ENCODE measurements at places on chromosomes 2 and 18.

DNA sequence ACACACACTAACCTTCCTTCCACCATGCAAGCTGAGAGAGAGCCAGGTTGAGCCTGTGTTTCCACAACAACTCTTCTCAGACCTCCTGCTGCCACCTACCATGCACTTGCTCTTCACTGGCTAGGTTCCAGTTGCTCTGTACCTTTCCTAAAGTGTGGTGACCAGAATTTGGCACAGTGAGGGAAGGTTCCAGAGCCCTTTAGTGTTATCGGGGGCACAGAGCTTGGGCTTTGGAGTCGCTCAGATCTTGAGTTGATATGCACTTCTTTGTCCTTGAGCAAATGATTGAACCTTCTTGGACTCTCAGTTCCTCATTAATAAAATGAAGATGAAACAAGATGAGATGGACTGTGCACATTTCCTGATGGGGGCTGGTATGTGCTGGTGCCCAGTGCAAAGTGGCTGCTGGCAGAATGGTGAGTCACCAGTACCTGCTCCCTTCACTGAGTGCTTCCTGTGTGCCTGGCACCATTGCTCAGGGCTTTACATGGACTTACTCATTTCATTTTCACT lies 47.1 kb downstream of the NEDD4L start:
- DNase-seq = no peak

DNA sequence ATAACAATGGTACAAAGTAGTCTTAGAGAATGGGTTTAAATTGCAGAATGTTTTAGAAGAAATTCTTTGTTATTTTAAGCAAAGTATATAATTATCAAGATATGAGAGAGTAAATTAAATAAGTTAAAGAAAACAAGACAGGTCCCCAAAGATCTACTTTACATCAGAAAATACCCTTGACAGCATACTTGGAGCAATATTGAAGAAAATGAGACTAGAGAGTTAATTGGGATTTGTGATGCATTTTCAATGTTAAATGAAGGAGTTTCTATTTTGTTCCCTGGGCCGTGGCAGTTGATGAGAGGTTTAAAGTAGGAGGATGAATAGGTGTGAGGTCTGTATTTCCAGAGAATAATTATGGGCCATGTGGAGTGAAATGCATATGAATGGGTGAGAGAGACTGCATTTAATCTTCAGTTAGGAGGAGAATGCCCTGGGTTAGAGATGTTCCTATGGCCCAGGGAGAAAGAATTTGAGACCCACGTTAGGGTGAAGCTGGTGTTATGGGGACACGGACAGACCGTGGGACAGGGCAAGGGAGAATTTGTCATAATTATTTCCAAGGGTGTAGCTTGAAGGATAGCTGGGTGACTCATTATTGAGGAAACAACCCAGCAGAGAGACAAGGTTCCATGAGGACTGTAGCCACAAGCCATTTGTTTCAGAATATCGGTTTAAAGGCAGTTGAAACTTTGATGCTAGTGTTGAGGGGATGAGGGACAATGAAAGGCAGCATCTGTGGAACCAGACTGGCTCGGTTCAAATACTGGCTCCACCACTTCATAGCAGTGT lies 22.7 kb downstream of the MGAT5 start:
- DNase-seq = no peak

- DNase-seq = no peak
Measured at GRCh38 chr18:65409261-65409660, 341.6 kb upstream of the CDH7 start.

- no peak for DNase-seq
Measured at GRCh38 chr2:9573013-9573720, 17.5 kb upstream of the ADAM17 start.

DNA sequence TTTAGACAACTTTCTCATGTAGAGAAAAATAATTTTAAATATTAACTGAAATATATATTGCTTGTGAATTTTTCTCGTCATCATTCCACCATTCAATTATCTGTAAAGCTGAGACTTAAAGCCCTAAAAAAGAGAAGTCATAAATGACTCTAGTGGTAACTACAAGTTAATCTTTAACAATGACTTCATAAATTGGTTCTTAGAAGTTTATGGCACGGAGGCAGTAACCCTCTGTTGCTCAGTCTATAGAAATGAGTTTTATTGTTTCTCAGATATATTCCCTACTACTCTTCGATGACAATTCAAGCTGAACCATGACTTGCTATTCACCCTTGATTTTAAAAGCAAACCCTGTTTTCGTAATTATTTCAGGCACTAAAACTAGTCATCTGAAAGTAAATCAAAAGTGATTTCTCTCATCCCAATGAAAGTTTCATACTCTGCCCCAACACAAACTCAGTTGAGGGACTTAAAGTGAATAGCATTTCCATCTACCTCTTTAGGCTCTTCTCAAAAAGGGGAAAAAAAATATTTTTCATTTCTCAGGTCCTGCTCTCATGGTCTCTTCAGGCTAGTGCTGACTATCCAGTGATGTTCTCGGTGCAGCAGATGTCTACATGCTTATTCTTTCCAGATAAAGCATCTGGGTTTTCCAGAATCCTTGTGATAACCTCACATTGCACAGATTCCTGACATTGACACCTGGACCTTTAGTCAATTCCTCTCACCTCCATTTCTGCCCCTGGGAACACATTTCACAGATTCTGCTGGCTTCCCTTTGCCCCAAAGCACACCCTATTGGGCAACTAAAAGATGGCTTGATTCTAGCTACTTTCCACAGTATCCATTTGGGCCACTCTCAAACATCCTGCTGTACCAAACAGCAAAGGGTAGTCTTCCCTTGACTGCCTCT lies 207.8 kb upstream of the LRATD1 start:
- no peak for DNase-seq

GRCh38 chr2:224586127-224586695 lies 1.0 kb upstream of the CUL3 start:
- no peak for DNase-seq

- DNase-seq = no peak
Measured at GRCh38 chr2:189474526-189474925, 33.3 kb downstream of the WDR75 start.

- no peak for DNase-seq
Measured at GRCh38 chr2:46569061-46569560, 89.7 kb downstream of the TMEM247 start.

- DNase-seq = no peak
Measured at GRCh38 chr18:65435534-65435933, 315.3 kb upstream of the CDH7 start.

DNA sequence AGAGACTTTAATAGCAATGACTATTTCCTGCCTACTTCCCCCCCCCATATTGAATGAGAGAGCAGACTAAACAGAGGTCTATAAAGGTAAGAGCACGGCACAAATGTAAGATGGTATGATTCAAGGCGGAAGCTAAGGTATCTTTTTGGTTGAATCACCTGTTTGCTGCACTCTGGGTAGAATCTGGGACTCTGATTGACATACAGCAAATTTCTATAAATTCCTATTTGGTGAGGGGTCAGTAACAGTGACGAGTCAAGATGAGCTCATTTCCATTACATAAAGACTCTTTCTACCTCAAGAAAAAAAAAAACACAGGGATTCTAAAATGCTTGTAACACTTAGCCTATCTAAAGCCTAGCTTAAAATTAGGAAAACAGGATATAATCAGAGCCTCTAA lies 297.3 kb downstream of the TNS1 start:
- no peak for DNase-seq

Measured in activated naive CD4-positive, alpha-beta T cell (primary cell).